ENCODE measurements at places on chromosomes 5 and 9.

- DNase-seq = no peak
These were observed 419.9 kb downstream of the BNC2 start for GRCh38 chr9:16450578-16450977.

GRCh38 chr9:135080286-135081263 is 6.9 kb upstream of the OLFM1 start:
- no peak for DNase-seq

DNA sequence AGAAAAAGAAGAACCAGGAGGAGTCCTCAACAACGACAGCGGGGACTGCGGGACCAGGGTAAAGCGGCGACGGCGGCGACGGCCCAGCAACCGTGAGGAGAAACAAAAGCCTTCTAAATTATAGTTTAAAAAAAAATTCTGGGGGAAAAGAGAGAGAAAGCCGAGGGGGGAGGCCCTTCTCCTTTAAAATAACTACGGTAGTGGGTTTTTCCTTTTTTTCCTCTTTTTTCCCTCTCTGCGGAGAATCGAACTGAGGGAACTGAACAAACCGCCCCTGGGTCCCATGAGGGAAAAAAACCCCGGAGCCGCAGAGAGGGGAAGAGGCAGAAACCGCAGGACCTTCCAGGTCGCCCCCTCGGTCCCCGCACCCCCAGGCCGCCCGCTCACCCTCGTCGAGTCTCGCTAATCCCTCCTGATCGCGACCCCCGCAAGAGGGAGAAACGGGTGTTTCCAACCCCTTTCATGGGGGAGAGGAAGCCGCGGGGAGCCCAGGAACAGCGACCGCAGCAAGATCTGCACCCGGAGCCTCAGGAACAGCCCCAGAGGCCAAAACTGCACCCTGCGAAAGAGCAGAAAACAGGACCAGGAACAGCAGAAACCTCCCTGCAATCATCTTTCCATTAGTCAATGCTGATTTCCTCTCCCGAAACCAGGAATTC is 453 bp downstream of the CPEB4 start:
- DNase-seq = peak; percentile 16

DNA sequence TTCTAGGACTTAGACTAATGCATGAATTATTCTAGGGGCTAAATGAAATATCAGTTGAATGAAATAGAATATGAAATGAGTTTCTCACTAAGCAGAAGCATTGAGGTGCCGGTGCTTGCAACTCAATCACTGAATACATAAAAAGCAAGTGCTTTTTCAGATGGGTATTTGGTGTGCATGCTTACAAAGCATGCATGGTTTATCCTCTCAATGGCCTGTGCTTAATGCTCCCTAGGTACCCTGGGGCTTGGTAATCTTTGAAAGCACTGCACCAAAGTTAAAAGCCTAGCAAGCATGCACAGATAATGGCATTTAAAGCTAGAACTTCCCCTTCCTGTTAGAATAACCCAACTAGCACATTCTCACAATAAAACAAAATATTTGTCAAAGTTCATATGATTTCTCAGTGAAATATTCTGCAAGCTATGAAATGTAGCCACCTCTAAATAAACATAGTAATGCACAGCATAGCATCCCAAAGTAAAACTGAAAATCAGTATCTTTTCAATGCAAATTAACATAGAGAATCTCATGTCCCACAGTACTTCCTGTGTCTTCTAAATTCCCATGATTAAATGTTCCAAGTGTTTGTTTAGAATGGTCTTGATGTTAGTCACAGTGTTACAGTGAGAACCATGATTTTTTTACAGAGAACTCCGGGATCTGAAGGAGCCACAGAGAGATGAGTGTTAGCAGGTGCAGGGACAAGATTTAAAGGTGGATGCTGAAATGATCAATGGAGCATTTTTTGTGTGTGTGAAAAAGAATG is 143.4 kb upstream of the CDH6 start:
- DNase-seq = no peak

GRCh38 chr5:9888501-9888901 is 258.4 kb upstream of the TAS2R1 start:
- peak; percentile 96 for DNase-seq

DNA sequence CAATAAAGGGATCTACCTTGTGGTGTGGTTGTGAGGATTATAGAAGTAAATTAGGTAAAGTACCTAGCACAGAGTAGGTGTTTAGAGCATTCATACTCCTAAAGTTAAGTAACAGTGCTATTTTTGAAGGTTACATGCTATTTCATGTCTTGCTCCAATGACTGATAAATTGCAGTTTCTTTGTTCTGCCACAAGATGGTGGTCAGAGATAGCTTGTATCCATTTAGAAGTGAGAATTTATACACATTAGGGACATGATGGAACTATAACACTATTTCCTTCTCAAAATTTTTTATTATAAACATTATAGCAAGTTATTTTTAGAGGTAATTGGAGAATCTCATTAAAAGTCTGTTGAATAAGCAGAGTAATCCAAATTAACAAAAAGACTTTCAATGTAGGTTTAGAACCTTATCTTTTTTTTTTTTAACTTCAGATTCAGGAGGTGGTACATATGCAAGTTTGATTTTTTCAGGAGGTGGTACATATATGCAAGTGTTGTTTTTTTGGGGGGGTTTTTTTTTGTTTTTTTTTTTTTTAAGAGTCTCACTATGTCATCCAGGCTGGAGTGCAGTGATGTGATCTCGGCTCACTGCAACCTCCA is 17.1 kb downstream of the MTREX start:
- peak; percentile 50 for DNase-seq

GRCh38 chr5:129406440-129406839 is 53.7 kb upstream of the ADAMTS19 start:
- DNase-seq = no peak

- no peak for DNase-seq
These were observed 174.3 kb upstream of the RORB start for GRCh38 chr9:74322661-74323314.

- DNase-seq = no peak
These were observed 8.5 kb downstream of the ARL15 start for GRCh38 chr5:54301849-54302248.

DNA sequence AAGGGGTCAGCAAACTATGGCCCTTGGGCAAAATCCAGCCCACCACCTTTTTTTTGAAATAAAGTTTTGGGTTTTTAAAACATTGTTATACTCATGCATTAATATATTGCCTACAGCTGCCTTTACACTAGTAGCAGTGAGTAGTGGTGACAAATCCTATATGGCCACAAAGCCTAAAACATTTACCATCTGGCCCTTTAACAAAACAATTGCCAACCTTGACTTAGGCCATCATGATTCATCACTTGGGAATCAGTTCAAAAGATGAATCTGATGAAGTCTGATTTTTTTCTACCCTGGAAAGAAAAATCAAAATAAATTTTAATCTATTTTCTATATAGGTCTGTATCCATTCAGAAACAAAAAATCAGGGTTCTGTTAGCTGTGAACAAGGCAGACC is 484.9 kb downstream of the BNC2 start:
- peak; percentile 61 for DNase-seq

GRCh38 chr5:17182494-17182893 is 34.9 kb upstream of the BASP1 start:
- DNase-seq = no peak

GRCh38 chr9:91629718-91630117 is 206.1 kb upstream of the NFIL3 start:
- DNase-seq = no peak

- no peak for DNase-seq
These were observed 34.3 kb downstream of the NFIB start for GRCh38 chr9:14279671-14280070.

GRCh38 chr5:132438917-132439316 is 51.7 kb downstream of the IRF1 start:
- no peak for DNase-seq

DNA sequence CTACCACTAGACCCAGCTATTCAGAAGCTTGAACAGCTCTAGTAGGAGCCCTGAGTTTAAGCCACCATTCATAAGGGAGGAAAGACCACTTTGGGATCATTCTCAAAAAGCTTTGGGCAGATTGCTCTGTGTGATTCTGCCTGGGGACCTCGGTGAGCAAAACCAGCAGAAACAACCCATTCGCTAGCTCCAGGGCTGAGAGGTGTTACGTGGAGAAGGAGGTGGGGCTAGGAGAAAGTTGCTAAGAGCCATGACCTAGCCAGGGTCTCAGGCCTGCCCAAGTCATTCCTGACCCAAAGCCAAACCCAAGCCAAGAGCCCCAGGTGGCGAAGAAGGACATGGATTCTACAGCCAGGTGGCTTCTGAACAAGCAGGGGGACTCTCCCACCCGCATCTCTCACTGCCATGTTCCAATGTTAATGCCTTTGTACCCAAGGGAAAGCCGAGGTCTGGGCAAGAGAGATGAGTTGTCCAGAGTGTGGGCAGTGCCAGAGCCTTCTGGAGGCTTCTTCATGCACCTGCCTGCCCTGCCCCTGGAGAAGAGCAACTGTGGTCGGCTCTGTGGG is 4.0 kb upstream of the BARHL1 start:
- no peak for DNase-seq

DNA sequence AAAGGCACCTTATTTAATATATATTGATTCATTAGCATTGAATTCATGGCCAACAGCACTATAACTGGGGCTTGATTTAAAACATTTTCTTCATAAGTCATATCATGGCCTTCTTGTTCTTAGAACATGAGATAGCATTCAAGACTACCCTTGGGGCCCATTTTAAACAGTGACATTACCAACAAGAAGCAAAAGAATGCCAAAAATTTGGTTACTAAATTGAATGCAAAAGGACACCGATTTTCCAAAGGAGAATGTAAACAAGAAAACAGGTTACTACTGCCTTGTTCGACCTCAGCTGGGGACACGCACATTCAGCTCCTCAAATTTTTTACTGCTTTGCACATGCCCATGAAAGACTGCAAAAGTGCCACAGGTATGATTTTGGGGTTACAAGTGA is 219.4 kb upstream of the TLE4 start:
- no peak for DNase-seq

DNA sequence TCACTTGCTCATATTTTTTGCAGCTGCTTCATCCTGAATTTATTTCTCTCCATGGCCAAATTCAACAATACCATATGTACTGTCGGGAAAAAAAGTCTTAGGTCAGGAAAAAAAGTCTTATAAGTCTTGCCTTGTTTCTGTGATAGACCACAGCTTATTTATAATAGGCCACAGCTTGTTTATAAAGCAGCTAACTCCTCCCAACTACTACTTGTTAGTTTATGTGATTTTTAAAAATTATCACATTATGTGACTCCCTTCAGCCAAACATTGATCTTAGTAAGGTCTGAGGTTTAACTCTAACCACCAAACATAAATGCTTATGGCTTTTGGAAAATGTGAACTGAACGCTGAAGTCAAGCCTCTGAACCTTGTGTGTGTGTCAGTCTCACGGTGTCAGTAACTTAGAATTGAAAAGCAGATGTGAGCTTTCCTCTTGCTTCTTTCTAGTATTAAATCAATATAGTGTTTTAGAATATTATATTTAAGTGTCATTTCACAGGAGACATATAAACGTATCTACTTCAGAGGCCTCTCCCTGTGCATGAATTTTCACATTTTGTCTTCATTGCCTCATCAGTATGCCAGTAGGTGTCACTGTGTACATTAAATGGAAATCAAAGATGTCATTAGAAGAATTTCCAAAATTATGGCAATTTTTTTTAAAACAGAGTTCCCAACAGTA is 51.3 kb downstream of the SNX24 start:
- DNase-seq = peak; percentile 10

- DNase-seq = no peak
These were observed 23.1 kb upstream of the FGF10 start for GRCh38 chr5:44412286-44412685.

GRCh38 chr5:168747987-168748777 is 169.0 kb upstream of the PANK3 start:
- peak; percentile 32 for DNase-seq

- no peak for DNase-seq
These were observed 52.6 kb downstream of the PDCD1LG2 start for GRCh38 chr9:5562806-5563416.

DNA sequence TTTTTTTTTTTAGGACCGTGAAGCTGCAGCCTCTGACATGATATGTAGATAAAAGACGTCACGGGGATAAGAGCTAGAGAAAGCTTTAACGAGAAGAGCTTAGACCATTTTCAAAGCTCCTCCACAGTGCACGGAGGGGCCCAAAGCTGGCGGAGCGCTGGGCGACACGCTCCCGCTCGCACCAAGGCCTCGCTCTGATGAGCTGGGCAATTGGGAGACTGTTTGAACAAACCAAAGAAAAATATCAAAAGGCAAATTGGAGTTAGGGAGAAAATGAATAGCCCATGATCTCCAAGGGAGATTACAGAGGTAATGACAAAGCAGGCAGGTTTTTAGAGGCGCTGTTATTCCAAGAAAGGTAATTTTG is 179.4 kb downstream of the SREK1 start:
- DNase-seq = no peak

DNA sequence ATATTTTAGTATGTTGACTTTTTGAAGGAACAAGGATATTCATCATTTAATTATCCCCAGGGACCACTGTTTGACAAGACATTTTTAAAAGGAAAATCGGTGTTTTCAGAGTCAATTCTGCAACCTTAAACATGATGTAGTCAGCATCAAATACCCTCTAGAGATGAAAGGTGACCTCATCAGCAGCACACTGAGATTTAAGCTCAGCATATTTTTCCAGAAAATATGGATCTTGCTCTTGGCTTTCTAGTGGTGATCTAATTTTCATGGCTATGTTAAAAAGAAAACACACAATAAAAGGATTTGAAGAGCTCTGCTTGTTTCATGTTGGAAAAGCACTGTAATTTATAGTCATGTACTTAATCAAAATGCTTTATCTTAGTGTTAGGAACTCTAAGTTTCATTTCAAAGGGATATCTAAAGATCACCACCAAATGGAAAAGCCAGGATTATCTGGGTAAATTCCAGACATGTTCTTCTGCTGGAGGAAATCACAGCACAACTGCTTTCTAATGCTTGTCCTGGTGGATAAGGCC is 487.2 kb downstream of the ENC1 start:
- DNase-seq = no peak

DNA sequence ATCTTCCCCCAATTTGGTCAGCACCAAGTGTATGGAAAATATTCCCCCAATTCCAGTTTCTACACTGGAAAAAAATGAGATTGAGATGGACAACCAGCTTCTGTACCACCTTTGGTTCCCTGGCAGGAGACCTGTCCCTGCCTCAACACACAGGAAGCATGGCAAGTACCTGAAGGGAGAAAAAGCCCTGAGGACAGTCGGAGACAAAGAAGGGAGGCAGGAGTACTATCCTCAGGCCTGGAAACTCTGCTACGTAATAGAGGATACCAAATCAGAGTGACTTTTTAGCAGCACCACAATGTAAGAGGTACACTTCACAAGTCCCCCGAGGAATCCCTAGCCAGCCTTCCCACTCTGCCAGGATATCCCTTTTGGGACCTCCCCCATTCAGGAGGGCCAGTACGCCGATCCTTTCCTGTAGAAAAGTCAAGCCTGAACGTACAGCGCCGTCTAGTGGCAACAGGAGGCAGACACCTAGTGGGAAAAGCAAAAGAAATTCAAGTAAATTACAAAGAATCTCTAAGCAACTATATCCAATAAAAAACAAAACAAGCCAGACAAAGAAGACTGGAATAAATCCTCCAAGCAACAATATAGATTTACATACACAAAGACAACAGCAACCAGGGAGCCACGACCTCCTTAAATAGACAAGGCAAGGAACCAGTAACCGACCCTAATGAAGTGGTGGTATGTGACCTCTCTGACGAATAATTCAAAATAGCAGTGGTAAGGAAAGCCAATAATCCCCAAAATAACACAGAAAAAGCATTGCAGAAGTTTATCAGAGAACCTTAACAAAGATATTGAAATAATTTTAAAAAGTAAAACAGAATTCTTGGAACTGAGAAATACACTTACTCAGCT is 63.3 kb upstream of the SLCO6A1 start:
- no peak for DNase-seq

Measured in AG08395 (cell line).